ENCODE measurements at places on chromosomes 1 and 21.

GRCh38 chr1:36540056-36540455 lies 57.3 kb upstream of the CSF3R start:
- DNase-seq: no peak

DNA sequence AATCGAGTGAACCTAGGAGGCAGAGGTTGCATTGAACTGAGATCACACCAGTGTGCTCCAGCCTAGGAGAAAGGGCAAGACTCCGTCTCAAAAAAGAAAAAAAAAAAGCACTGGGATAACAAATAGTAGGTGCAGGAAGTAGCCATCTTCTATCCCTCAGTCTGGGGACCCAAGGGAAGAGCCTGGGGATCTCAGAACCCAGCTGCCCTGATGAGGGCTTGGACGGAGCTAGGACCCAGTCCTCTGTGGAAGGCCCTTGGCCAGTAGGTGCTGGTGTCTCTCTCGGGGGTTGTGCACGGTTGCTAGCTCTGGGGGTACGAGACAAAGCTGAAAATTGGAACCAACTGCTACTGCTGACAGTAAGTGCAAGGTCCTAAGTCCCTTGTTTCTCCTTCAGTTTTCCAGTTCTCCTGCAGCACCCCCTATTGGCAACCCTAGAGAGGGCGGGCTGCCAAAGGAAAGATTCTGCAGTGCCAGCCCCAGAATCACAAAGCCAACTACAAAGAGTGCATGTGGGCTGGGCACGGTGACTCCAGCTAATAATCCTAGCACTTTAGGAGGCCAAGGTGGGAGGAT lies 57.6 kb upstream of the KIF1B start:
- DNase-seq: peak; percentile 54

DNA sequence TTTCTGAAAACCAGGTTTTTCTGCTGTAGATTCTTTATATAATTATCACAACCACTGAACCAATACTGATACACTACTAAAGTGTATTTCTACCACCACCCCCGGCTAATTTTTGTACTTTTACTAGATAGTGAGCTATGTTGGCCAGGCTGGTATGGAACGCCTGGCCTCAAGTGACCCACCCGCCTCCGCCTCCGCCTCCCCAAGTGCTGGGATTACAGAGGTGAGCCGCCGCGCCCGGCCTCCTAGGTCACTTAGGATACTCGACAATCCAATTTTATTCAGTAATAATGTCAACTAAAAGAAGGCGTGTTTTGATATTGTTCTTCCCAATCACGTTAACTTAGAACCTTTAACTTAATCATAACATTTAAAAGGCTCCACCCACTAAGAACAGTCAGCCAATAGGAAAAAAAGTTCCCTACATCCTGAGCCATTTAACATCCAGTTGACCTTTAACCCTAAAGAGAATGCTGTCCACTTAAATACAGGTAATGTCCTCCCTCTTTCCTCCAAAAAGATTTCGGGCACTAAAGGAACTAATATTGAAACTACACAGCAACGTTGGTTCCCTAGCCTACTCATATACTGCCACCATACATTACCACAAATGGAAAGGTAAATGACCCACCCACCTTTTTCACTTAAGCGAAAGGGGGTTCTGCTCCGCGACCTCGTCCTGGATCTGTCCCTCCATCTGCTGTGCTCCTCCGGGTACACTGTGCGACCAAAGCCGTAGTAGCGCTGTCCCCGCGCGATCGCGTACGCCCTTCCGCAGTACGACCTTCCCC lies 1.2 kb downstream of the RSRP1 start:
- peak; percentile 20 for DNase-seq

DNA sequence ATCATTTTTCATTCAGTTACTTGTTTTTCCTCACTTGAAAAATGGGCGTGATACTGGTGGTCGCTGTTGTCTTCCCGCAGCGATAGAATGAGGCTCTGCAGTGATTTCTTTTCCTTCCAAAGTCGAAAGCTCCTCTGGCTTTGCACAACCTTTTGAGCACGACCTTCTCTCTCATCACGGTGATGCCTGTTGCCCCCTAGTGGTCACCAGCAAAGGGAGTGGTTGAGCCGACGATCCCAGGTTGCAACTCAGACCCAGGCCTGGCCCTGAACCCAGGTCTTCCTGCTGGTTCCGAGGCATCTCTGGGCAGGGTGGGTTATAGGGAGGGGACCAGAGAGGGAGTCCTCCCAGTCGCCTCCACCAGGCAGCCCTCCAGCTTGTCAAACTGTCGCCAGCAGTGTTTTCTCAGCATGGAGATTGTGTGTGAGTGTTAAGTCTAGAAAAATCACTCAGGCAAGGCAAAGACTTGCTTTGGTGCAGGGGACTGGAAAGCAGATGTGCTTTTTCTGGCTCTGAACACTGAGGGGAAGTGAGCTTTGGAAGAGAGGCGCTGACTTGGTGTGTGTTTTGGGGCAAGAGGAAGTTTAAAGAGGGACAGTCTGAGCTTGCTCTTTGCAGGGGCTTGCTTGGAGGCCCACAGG lies 285.3 kb downstream of the CAMTA1 start:
- peak; percentile 63 for DNase-seq

DNA sequence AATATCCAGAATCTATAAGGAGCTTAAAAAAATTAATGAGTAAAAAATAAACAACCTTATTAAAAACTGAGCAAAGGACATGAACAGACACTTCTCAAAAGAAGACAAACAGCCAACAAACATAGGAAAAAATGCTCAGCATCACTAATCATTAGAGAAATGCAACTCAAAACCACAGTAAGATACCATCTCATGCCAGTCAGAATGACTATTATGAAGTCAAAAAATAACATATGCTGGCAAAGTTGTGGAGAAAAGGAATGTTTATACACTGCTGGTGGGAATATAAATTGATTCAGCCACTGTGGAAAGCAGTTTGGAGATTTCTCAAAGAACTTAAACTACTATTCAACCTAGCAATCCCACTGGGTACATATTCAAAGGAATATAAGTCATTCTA lies 25.3 kb downstream of the PIGK start:
- DNase-seq: no peak

GRCh38 chr1:42684139-42684538 lies 1.9 kb downstream of the YBX1 start:
- no peak for DNase-seq

GRCh38 chr1:193221651-193222050 lies 35.2 kb upstream of the B3GALT2 start:
- DNase-seq: no peak

GRCh38 chr1:150622303-150622975 lies 7.0 kb downstream of the ENSA start:
- DNase-seq: no peak

GRCh38 chr1:45051005-45051772 lies 39.1 kb downstream of the UROD start:
- no peak for DNase-seq

- DNase-seq: no peak
Measured at GRCh38 chr1:8947127-8947691, 1.5 kb downstream of the CA6 start.

DNA sequence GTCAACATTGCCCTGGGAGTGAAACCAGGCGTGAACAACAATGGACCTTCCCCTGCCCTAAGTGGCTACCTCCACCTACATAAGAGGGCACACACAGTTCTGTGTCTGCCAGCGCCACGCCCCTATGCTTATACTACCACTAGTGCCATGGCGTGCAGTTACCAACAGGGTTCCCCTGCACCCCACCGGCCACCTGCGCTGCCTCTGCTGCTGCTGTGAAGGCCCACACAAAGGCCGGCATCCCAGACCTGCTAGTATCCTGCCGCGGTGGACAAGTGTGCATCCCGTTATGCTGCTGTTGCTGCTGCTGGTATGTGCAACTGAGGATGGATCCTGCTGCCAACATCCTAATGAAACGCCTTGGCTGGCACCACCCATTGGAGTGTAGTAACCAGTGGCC lies 75.7 kb downstream of the INTS7 start:
- no peak for DNase-seq

- no peak for DNase-seq
Measured at GRCh38 chr1:204711103-204711946, 25.8 kb upstream of the LRRN2 start.

DNA sequence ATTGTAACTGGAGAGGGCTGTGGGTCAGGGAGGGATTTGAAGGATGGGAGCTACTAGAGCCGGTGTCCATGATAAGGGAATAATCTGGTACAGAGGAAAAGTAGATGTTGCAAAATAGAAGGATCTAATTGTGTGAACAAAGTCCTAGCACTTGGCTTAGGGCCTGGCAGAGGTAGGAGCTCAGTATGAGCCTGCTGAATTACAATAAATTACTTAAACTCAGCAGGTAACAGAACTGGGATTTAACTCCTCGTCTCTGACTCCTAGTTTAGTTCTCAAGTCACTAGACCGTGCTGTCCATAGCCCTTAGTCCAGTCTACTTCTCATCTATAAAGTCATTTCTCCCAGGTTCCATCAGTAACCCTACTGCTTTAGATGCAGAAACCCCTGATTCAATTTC lies 120.2 kb downstream of the LRRC53 start:
- no peak for DNase-seq

DNA sequence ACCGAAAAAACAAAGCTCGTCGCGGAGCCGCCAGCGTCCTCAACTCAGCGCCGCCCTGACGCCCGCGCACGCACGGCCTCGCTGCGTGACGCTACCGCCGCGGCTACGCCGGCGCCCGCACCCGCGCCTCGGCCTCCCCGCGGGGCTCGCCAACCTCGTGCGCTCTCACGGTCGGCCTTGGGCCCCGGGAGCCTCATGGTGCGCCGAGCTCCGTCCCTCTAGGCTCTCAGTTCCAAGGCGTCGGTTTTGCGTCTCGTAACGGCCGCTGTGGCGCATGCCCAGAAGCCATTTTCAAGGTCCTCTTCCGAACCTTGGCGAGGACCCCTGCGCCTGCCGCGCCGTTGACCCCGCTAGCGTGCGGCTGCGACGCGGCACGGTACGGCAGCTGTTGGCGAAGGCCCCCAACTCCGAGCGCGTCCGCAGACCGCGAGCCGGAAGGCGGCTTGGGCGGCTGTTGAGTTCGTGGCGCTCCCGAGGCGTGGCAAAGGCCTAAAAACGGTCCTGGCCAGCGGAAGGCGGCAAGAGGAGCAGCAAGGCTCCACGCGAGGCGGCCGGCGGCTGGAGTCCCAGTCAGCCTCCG lies at the start of gene HENMT1:
HENMT1 (minus strand) TSS at position 64 of the 580 bp plus-strand sequence. CDS start 1,209 bp downstream, outside the sequence.
- DNase-seq: peak; percentile 77
